Pancreas (tissue), 10 donors: ENCODE measurements at places on chromosomes 1 and 21.

- no peak for DNase-seq
- H3K4me3 ChIP-seq = no peak overlapping the region
- H3K27ac ChIP-seq = no peak overlapping the region
Observed at GRCh38 chr1:29703596-29704370, 467.5 kb downstream of the PTPRU start.

GRCh38 chr1:43199093-43199726, 27.1 kb downstream of the CFAP57 start:
- no peak overlapping the region for H3K4me3 ChIP-seq
- no peaks in the 10 kb centered on the region for H3K36me3 ChIP-seq
- no peak overlapping the region for H3K27ac ChIP-seq
- no peaks in the 10 kb centered on the region for H3K27me3 ChIP-seq

- H3K27ac ChIP-seq = no peak overlapping the region
- H3K36me3 ChIP-seq = no peaks in the 10 kb centered on the region
- H3K4me1 ChIP-seq = no peaks in the 10 kb centered on the region
- no peaks in the 10 kb centered on the region for H3K27me3 ChIP-seq
- DNase-seq = no peak
Observed at GRCh38 chr1:70376196-70376595, 21.7 kb upstream of the ANKRD13C start.

DNA sequence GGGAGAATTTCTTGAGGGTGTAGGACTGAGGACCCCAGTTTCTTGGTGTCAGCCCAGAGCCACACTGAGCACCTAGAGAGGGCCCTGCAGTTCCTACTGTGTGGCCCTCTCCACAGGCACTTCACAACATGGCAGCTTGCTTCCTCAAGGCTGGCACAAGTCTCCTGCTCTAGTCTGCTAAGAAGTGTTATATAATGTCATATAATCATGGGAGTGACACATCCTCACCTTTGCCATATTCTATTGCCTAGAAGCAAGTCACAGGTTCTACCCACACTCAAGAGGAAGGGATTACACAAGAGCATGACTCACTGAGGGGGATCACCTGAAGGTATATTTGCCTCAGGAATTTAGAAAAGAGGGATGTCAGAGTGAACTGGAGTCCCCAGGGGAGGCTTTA, 5.5 kb upstream of the SNX27 start:
- H3K4me3 ChIP-seq = no peak overlapping the region
- H3K27ac ChIP-seq = no peak overlapping the region
- no peaks in the 10 kb centered on the region for H3K27me3 ChIP-seq
- H3K4me1 ChIP-seq = peaks cover 5% of the 10 kb centered on the region

DNA sequence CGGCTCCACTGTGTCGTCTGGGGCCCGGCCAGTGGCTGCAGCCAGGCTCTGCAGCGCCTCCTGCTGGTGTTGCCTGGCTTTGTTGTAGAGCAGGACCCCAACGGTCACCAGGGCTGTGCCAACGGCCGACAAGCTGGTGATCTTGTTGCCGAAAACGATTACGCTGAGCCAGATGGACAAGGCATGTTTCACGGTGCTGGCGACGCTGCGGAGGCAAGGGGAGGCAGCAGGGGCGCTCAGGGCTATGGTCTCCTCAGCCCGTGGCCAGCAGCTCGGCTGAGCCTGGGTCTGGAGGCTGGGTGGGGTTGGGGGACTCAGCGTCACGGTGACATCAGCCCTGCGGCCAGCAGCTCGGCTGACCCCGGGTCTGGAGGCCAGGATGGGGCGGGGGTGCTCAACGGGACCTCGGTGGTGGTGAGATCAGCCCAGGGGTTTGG, 7.0 kb upstream of the CDK11B start:
- no peaks in the 10 kb centered on the region for H3K4me1 ChIP-seq
- DNase-seq = no peak
- no peak overlapping the region for H3K4me3 ChIP-seq
- H3K27ac ChIP-seq = peak overlapping the region; percentile 76

GRCh38 chr1:221631556-221631955, 110.3 kb downstream of the DUSP10 start:
- H3K4me3 ChIP-seq = no peak overlapping the region
- DNase-seq = no peak
- no peak overlapping the region for H3K27ac ChIP-seq
- H3K4me1 ChIP-seq = no peaks in the 10 kb centered on the region

- H3K4me1 ChIP-seq = no peaks in the 10 kb centered on the region
- no peak overlapping the region for H3K4me3 ChIP-seq
- H3K27ac ChIP-seq = no peak overlapping the region
- no peaks in the 10 kb centered on the region for H3K27me3 ChIP-seq
Observed at GRCh38 chr1:29508458-29509107, 272.3 kb downstream of the PTPRU start.

GRCh38 chr1:47395433-47395832, 20.7 kb upstream of the FOXE3 start:
- H3K4me1 ChIP-seq = no peaks in the 10 kb centered on the region
- H3K27ac ChIP-seq = no peak overlapping the region
- H3K4me3 ChIP-seq = no peak overlapping the region
- H3K36me3 ChIP-seq = no peaks in the 10 kb centered on the region

DNA sequence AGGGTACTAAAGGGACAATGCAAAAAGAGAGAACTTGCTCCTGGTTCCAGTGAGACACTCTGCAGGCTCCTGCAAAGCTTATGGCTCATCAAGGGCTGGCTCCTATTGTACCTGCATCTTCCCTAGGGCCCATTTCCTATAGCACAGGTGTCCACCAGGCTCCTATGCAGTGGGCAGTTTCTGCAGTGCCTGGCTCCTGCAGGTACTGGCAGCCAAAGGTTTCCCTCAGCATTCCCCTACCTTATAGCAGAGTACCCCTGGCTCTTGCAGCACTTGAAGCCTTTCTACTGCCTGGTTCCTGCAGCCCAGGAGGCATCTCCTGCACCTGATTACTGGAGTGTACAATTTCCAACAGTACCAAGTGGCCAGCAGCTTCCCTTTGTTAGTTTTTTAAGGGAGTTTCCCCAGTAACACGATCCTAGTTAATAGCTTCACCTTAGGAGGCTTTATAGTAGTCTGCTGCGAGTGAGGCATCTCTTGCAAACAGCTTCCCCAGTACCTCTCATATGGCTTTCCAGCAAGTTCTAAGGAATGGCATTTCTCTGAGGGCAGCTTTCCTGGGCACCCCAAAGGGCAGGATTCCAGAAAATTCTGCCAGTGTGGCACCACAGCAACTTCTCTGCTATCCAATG, 141.7 kb downstream of the DENND1B start:
- H3K27me3 ChIP-seq = no peaks in the 10 kb centered on the region
- H3K36me3 ChIP-seq = no peaks in the 10 kb centered on the region
- no peak overlapping the region for H3K4me3 ChIP-seq
- no peak overlapping the region for H3K27ac ChIP-seq
- DNase-seq = no peak
- no peaks in the 10 kb centered on the region for H3K4me1 ChIP-seq

GRCh38 chr1:79104617-79105016, 98.1 kb upstream of the ADGRL4 start:
- no peaks in the 10 kb centered on the region for H3K4me1 ChIP-seq
- H3K36me3 ChIP-seq = no peaks in the 10 kb centered on the region
- no peak overlapping the region for H3K4me3 ChIP-seq
- H3K27ac ChIP-seq = no peak overlapping the region
- H3K27me3 ChIP-seq = no peaks in the 10 kb centered on the region

DNA sequence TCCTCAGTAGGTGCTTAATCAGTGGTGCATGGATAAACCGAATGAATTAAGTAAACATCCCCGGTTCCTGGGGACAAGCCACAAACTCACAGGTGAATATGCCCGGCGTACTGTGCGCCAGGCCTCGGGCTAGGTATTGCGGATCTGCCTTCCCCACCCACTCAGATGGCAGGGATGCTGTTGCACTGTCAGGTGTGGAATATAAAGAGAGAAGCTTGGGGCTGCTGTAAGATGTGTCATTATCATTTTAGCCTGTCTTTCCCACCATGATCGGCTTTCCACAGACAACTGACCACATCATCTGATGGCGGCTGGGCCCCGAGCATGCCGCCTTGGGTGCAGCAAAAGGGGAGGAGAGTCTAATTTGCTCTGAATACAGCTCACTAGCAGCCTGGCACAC, 45.4 kb upstream of the LRP8 start:
- no peaks in the 10 kb centered on the region for H3K36me3 ChIP-seq
- no peaks in the 10 kb centered on the region for H3K27me3 ChIP-seq
- H3K27ac ChIP-seq = no peak overlapping the region

GRCh38 chr1:29644812-29645211, 408.5 kb downstream of the PTPRU start:
- no peaks in the 10 kb centered on the region for H3K4me1 ChIP-seq
- DNase-seq = no peak
- H3K36me3 ChIP-seq = no peaks in the 10 kb centered on the region
- H3K4me3 ChIP-seq = no peak overlapping the region
- H3K27me3 ChIP-seq = no peaks in the 10 kb centered on the region

DNA sequence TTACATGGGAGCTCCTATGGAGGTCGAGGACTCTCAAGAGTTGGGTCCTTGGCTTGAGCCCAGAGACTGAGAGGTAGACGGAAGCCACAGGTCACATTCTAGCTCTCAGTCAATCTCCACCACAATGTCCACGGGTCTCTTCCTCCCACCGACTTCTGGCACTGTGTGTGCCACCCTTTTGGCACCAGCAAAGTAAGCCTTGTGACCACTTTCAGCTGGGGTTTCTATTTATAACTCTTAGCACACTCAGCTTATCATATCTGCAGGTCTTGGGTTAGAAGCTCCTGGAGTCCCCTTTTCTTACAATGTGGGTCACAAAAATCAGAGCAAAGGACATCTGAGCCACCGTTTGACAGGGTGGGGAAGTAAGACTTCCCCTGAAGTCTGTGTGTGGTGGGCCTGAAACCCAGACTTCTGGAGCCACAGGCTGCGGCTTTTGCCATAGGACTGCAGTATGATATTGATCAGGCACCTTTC, 28.3 kb downstream of the NCMAP start:
- peak overlapping the region; percentile 22 for H3K27ac ChIP-seq
- peaks cover 5% of the 10 kb centered on the region for H3K4me1 ChIP-seq
- DNase-seq = no peak
- no peaks in the 10 kb centered on the region for H3K27me3 ChIP-seq
- H3K4me3 ChIP-seq = no peak overlapping the region

GRCh38 chr1:247468481-247469140, 10.7 kb upstream of the OR2B11 start:
- no peak overlapping the region for H3K4me3 ChIP-seq
- no peaks in the 10 kb centered on the region for H3K27me3 ChIP-seq
- DNase-seq = no peak
- no peaks in the 10 kb centered on the region for H3K4me1 ChIP-seq

DNA sequence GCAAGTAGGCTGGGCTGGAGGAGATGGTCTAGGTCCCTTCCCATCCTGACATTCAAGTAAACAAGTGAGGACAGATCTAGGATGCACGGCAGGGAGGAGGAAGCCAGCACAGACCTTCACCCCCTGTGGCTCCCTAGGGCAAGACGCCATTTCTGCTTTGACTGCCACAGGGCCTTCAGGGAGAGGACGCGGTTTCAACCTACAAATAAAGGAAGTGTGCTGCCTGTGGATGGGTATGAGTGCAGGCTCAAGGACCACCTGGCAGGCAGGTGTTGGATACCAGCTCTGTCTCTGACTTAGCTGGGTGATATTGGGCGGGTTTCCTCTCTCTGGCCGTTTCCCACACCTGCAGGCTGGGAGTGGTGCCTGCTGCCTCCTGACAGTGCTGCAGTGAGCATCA, 16.2 kb downstream of the SLC2A1 start:
- H3K36me3 ChIP-seq = no peaks in the 10 kb centered on the region
- H3K4me1 ChIP-seq = peaks cover 39% of the 10 kb centered on the region
- H3K27ac ChIP-seq = no peak overlapping the region
- DNase-seq = no peak

DNA sequence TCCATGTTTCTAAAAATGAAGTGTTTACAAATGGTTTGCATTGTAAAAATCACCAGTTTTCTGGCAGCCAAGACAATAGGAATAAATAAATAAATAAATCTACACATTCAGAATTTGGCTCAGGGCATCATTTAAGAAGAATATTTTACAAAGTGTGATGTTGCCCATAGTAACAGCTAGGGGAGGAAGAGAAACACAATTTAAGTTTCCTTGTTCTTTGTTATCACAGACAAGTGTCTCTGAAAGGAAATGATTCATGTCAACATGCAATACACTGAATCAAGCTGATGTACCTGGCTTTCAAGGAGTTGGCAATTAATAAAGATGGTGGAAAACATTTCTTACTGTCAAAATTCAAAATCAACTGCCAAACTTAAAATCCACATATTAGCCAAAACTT, 74.7 kb downstream of the LHX8 start:
- no peak for DNase-seq
- H3K27me3 ChIP-seq = no peaks in the 10 kb centered on the region
- no peak overlapping the region for H3K27ac ChIP-seq
- no peaks in the 10 kb centered on the region for H3K4me1 ChIP-seq
- H3K4me3 ChIP-seq = no peak overlapping the region

- DNase-seq = no peak
- H3K4me3 ChIP-seq = no peak overlapping the region
- H3K36me3 ChIP-seq = no peaks in the 10 kb centered on the region
Observed at GRCh38 chr21:42469272-42469671, 26.8 kb downstream of the RSPH1 start.

DNA sequence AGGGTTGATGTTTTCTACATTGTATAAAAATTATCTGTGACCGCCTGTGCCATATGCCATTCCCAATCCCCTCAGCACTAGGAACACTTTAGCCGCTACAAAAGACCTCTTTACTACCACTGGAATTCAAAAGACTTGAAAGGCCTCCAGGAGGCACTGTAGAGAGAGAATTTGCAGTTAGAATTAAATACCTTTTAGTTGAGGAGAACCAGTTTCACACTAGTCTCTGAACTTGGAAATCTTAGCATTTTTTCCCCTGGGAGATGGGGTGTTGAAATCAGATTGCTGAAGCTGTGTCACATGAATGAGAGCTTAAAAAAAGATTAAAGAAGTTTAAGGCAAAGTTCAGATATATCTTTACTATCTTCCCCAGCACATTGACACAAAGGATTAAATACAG, 291.0 kb downstream of the ADGRL2 start:
- no peak overlapping the region for H3K4me3 ChIP-seq
- no peak for DNase-seq
- H3K27ac ChIP-seq = no peak overlapping the region
- H3K4me1 ChIP-seq = no peaks in the 10 kb centered on the region

GRCh38 chr1:37391211-37392011, 83.0 kb upstream of the ZC3H12A start:
- no peaks in the 10 kb centered on the region for H3K4me1 ChIP-seq
- H3K4me3 ChIP-seq = no peak overlapping the region
- no peak for DNase-seq
- H3K27ac ChIP-seq = no peak overlapping the region
- H3K36me3 ChIP-seq = no peaks in the 10 kb centered on the region
- H3K27me3 ChIP-seq = no peaks in the 10 kb centered on the region

- H3K36me3 ChIP-seq = no peaks in the 10 kb centered on the region
- H3K4me1 ChIP-seq = no peaks in the 10 kb centered on the region
- DNase-seq = no peak
- H3K27me3 ChIP-seq = no peaks in the 10 kb centered on the region
- no peak overlapping the region for H3K27ac ChIP-seq
- no peak overlapping the region for H3K4me3 ChIP-seq
Observed at GRCh38 chr1:65207317-65207716, 59.3 kb downstream of the AK4 start.
